NCI-H446 (cell line): ENCODE measurements at places on chromosomes 6 and 20.
A peak's percentile ranks its signal among the peaks of the same experiment; 100 is the strongest.

DNA sequence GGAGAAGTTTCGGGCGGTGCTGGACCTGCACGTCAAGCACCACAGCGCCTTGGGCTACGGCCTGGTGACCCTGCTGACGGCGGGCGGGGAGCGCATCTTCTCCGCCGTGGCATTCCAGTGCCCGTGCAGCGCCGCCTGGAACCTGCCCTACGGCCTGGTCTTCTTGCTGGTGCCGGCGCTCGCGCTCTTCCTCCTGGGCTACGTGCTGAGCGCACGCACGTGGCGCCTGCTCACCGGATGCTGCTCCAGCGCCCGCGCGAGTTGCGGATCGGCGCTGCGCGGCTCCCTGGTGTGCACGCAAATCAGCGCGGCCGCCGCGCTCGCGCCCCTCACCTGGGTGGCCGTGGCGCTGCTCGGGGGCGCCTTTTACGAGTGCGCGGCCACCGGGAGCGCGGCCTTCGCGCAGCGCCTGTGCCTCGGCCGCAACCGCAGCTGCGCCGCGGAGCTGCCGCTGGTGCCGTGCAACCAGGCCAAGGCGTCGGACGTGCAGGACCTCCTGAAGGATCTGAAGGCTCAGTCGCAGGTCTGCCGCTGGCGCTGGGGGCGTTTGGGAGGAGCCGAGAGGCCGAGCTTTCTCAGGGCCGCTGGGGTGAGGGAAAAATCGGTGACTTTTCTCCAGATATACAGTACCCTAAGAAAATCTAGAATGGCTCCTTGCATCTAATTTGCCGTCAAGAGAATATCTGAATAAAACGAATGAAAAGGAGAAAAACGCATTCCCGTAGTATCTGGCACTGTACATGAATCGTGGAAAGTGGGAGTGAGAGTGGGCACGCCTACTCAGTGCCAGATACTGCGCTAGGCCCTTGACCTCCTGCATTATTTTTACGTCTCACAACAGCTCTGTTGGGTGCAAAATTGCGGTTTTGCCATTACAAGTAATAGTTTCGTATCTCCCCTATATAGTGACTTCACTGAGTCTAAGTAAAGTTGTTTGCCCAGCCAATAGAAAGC is 1.0 kb downstream of the CALHM6 start:
- DNase-seq: no peak

- DNase-seq: no peak
Observed at GRCh38 chr6:72386324-72386723, 235.5 kb upstream of the KCNQ5 start.

GRCh38 chr20:36876473-36876833 is 515 bp downstream of the TLDC2 start:
- DNase-seq: no peak

GRCh38 chr6:68756454-68757375 is 121.6 kb downstream of the ADGRB3 start:
- peak; percentile 52 for DNase-seq

- DNase-seq: no peak
Observed at GRCh38 chr20:53815509-53815908, 221.9 kb upstream of the ZNF217 start.

GRCh38 chr6:47288267-47289090 is 21.2 kb downstream of the TNFRSF21 start:
- DNase-seq: no peak

- DNase-seq: peak; percentile 17
Observed at GRCh38 chr6:5361396-5361795, 100.1 kb downstream of the FARS2 start.

DNA sequence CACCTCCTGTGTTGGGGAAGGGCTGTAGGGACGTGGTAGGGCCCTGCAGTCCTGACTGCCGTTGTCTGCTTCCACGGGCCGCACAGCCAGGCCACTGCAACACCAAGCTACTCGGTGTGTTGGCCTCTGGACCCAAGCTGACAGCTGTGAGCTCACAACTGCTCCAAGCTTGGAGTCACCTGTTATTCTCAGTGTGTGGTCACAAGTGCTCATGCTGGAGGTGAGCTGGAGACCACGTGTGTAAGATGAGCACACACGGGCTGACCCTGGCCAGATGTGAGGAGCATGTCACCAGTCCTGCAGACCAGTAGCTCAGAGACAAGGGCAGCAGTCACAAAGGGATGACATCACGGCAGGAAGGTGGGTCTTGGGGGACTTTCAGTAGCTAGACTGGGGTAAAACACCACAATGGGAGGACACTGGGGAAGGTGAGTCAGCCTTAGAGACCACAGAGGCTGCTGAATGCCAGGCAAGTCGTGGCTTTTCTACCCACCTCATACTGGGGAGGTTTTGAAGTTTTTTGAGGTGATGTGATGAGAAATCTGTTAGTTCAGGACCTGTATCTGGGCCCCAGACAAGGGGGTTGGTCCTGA is 87.3 kb downstream of the FAM120B start:
- DNase-seq: no peak
